Cardiac fibroblast (primary cell): ENCODE measurements at places on chromosomes 11 and 22.
A peak's percentile ranks its signal among the peaks of the same experiment; 100 is the strongest.

DNA sequence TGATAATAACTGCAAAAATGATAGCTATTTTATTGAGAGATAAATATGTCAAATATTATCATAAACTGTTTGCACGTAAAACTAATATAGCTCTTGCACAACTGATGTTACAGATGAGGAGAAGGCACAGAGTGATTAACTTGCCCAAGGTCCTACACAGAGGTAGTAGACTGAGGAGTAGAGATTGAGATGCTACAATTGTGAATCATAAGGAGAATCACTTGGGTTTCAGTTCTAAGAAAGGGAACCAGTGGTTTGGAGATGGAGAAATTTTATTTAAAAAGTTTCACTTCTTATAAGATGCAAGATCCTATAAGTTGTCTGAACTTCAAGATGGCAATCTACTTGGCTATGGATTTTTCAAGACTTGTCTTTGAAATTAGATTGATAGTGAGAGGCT lies 224.8 kb upstream of the RAG2 start:
- DNase-seq: no peak

- no peak for DNase-seq
Measured at GRCh38 chr22:18029686-18030267, 5.4 kb upstream of the MICAL3 start.

DNA sequence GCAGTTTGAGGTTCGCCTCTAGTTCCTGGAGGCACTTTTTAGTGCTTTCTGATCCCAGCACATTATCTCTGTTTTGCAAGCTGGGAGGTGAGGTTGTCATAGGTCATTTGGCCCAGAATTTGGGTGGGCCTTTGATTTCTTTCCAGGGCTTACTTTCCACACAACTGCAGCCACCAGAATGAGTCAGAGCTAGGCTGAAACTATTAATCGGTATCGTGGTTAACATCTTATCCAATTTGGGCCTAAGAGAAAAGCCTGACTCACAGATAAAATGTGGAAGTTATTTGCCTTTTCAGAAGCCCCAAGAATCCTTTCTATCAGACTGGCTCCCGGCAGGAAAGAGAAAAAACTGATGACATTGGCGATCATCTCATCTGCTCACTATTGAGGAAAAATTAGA lies 166.4 kb downstream of the KIRREL3 start:
- DNase-seq: peak; percentile 21

- peak; percentile 97 for DNase-seq
Measured at GRCh38 chr11:69008737-69009440, 4.2 kb downstream of the MRGPRF start.

DNA sequence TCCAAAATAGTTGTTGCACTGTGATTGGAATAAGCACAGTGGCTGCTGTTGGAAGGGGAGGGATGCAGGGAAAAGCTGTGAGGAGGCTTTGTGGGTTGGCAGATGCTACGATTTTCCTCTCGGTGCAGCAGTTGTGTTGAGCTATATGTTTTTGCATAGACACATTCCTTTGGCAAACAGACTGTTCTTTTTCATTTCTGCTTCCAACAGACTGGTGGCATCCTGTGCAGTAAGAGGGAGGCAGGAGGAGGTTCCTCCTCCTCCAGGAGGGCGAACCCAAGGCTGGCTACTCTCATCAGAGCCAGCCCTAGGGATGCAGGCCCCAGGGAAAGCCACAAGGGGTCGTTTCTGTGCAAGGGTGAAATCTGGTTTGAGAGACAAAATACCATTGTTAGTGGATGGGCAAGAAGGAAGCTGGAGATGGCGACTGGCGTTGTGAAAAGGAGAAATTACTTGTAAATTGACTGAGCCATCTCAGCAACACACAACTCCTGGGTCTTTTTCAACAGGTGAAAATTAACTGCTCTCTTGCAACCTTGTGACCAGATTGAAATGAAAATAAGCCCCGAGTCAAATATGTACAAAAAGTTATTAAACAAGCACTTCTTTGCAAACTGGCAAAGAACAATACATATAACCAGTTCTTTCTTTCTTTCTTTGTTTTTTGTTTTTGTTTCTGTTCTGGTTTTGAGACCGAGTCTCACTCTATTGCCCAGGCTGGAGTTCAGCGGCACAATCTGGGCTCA lies 26.5 kb upstream of the UBASH3B start:
- peak; percentile 82 for DNase-seq

GRCh38 chr22:32020117-32020516 lies 22.9 kb upstream of the SLC5A1 start:
- DNase-seq: peak; percentile 89

DNA sequence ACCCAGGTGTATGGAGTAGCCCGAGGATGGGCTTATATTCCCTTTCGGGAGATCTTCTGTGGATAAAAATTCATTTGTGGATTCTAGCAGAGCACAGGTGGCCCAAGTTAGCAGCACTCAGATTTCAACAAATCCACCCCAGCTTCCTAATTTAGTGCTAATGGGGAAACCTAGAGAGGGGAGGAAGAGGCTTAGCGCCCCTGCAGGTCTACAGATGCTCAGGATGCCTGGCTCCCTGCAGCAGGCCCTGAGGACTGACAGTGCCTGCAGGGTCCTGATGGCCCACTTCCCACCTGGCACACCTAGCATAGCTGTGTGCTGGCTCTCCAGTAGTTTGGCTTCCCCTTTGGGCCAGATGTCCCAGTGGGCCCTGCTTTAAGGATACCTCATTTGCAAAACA lies 6.5 kb downstream of the DGAT2 start:
- no peak for DNase-seq

DNA sequence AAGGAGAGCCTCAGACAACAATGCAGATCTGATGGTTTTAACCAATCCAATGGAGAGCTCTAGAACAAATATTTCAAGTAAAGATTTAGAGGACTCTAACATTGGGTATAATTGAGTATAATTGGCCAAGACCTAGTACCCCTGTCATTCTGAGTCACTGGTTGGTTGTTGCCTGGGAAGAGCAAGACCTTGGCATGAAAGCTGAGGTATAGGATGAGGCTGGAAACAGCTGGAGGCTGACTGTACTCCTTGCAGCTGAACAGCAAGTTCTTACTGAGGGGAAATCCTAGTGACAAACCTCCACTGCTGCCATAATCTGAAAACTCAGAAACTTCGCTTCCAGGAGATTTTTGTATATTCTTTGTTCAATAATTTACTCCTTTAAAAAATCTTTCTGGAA lies 54.3 kb upstream of the MUC15 start:
- peak; percentile 83 for DNase-seq

DNA sequence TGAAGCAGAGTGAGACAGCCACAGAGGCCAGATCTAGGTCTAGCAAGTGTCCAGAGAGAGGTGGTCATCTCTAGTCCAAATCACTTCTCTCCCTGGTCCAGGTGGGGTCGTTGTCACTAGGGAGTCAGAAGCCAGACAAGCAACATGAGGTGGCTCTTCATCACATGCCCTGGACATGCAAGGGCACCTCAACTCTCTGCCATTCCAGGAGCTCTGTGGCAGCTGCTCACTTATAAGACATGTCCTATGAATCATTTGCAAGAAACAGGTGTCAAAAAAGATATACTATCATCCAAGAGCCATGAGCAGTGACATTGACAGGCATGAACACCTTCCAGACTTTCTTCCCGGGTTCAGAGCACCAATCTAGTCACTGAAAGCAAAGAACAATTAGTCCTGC lies 130.8 kb downstream of the GALNT18 start:
- DNase-seq: no peak

GRCh38 chr11:112751772-112752171 lies 209.4 kb upstream of the NCAM1 start:
- DNase-seq: no peak
